ENCODE measurements at places on chromosomes 2 and 18.

DNA sequence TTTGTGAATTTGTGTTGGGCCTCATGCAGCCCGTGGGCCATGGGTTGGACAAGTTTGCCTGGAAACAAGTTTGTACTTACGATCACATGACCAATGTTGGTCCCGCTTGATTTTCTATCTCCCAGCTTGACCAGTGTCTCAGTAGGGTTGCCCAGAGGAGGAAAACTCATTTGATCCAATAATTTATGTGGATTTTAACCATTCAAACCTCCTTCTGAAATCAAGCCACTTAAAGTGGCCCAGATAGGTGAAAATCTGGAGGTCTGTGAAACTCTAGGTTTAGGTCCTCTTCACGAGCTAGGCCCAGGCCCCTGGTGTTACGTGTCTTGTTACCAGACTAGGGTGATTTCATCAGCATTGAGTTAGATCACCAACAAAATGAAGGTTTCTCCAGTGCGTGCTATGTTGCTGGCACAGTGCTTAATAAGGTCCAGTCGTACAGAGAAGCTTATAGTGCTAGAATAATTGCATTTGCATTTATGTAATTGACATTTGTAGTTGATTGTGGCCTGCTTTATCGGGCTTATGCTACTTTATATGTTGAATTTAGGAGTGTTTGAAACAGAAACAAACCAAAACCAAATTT lies 4.4 kb downstream of the ACTR2 start:
- DNase-seq, result no peak

DNA sequence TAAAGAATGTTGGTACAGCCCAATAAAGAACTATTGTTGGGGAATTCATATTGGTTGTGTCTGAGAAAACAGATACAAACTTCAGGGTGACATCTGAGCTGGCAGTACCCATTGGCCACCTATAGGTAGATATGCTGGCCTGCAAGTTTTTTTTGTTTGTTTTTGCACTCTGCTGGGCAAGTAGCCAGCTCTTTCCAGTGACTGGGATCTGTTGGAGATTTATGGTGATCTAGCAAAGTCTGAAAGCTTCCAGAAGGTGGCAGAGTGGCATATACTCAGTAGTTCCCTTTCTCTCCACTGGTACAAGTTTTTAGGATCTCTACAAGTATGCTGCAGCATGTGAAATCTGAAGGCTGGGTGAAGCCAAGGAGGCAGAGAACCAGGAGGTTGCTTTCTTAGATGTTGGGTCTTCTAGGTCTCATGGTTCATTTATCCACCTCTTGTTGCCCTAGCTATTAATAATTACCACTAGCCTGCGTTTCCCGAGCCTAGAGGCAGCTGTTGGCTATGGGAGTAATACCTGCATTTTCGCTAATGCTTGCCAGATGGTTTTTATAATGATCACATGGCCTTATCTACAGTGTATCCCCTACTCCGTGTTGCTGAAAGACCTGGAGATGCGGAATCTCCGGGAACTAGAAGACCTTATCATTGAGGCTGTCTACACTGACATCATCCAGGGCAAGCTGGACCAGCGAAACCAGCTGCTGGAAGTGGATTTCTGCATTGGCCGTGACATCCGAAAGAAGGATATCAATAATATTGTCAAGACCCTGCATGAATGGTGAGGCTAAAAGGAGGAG lies 9.5 kb downstream of the COPS7B start:
- DNase-seq, result no peak

GRCh38 chr2:196482119-196483065 lies 157.1 kb upstream of the CCDC150 start:
- DNase-seq, result no peak

DNA sequence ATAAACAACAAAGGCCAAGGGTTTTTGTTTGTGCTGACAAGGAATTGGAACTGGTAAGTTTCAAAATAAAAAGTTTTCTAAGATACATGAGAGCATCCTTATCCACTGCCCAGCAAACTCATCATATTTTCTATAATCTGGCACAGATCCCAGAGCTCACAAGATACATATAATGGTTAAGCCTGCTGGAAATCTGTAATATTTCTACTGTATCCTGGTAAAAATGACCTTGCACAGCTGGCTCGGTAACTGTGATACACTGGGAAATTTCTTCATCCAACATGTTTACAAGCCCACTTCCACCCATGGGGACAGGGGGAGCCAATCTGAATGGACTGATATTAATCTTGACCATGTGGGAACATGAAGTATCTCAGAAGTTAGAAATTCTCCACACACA lies 425.4 kb upstream of the MMADHC start:
- DNase-seq, result no peak

GRCh38 chr2:179565807-179566206 lies 295.6 kb downstream of the ZNF385B start:
- no peak for DNase-seq

- peak; percentile 77 for DNase-seq
Observed at GRCh38 chr2:23422089-23423061, 37.4 kb downstream of the KLHL29 start.

GRCh38 chr18:76426737-76427305 lies 68.2 kb downstream of the ZNF516 start:
- peak; percentile 75 for DNase-seq

DNA sequence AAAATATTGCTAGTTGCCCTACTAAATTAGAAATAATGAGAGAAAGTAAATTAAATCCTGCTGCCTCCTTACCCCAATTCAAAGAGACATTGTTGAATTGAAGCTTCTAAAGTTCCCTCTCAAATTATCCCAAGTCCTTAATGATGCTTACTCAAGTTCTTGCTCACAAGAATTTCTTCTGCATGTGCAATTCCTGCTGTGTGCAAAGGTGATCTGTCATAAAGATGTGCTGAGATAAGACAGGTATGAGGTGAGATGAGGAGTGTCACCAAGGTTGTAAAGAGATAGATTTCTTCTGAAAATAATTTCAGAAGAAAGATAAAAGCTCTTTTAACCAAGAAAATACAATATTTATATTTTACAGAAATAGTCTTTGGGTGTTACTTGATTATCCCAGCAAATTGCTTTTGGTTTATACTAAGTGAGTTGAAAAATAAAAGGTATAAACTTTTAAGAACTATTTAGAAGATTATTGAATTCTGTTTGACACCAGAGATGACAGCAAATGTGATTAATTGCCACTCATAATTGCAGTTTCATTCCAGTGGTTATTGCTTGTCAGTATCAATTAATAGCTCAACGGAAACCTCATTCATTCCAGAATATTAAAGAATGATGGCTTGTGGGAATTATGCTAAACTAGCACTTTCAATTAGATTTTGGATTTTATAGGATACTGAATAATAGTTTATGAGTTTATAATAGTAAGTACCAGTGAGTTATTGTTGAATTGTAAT lies 674.3 kb downstream of the STK39 start:
- no peak for DNase-seq

DNA sequence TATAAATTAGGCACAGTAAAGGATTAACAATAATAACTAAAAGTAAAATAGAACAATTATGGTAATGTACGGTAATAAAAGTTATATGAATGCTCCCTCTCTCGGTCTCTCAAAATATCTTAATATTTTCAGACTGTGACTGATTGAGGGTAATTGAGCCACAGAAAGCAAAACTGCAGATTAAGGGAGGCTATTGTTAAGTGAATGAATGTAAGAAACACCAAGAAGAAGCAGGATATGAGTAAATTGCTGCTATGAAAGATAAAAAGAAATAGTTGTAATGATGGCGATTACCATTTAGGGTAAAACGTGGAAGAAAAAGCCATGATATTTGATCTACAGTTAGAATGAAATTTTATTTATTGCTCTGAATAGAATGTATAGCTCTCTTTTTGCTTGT lies 24.1 kb downstream of the GULP1 start:
- DNase-seq, result no peak

DNA sequence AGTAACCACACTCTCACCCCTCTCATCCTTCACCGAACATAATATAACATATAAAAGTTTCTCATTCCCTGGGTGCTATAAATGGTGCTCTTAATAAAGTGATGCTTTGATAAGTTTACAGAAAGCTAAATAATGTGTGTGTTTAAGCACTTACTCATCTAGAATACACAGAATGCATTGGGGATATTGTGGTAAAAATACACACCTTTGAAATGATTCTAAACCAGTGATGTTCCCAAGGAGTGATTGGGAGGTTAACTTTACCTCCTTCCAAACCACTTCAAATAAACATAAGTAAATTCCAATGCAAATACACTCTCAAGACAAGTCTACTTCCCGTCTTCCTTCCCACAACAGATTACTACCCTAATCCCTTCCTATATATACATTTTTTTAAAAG lies 85.3 kb upstream of the TWSG1 start:
- DNase-seq, result no peak

DNA sequence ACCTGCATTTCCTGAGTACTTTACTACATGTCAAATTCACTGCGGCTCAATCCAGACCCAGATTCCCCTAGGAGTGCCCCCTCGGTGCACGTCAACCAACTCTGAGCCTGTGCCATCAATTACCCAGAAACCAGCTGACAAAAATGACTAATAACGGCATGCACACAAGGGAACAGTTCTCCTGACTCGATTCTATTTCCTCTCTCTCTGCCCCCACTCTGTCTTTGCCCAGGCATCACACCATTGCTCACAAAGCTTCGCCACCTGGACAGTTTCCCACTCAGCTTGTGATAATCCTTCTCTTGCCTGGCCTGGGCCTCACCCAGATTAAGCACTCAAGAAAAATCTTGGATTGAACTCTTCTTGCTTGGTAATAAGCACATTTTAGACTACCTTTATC lies 115.3 kb upstream of the NDUFV2 start:
- no peak for DNase-seq

GRCh38 chr18:6249170-6249569 lies 165.5 kb downstream of the L3MBTL4 start:
- DNase-seq, result no peak

- DNase-seq, result no peak
Observed at GRCh38 chr2:175009917-175010621, 4.9 kb upstream of the CHN1 start.

DNA sequence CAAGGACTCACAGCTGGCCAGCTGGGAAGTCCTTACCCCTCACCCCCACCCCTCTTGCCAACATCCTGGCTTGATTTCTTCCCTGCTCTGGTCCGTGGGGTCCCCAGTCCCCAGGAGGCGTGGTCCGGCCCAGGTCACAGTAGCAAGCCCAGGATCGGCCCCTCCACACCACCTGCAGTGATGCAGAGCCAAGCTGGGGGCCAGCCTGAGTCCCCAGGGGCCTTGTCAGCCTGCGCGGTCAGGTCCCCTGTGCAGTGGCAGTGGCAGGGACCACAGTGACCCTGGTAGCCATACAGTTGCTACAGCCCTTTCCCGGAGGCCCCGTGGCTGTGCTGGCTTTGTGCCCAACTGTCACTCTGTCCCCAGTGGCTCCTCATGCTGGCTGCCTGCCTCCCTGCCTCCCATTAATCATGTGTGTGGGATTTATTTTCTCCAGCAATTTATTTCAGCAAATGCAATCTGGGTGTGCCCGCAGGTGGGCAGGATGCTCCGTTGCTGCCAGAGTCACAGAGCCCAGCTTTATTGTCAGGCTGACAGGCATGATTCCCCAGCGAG lies 8.8 kb upstream of the PRSS56 start:
- no peak for DNase-seq

DNA sequence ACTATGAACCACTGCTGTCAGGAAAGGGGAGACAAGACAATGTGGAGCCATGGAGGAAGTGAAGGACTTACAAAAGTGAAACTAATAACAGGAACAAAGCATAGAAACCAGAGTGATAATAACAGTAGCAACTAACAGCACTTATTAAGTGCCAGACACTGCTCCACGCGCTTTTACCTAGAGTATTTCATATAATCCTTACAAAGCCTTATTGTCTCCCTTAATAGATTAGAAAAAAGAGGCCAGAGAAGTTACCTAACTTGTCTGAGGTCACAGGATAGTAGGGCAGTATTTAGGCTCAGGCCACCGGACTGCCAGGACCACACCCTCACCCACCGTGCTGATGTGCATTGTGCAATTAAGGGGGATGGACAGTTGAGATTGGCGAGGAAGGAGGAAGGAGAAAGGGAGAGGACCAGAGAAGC lies 98.6 kb upstream of the NFU1 start:
- DNase-seq, result no peak

DNA sequence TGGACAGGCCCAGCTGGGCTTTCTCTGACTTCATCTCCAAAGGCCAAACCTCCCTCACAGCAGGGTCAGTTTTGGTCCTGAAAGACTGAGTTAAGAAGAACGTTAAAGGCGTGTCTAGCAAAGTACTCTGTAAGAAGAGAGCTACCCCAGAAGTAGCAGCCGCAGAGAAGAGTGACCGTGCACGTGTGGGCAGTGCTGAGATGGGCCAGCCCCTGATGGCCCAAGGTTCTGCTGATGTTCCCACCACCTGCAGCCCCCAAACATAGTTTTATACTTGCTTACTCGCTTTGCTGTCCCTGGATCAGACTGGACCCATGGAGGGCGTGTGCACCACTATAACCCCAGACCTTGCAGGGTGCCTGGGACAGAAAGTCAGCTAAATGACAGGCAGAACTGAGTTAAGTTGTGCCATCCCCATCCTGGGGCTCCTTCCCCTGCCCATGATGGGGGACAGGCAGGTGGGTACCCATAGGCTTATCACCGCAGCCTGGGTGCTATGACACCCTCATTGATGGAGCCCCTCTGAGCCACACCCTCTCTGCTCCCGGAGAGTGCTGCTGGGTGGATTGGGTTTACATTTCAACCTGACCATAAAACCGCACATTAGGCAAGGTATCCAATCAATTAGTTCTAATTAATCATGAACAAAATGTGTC lies 367.3 kb upstream of the HS6ST1 start:
- DNase-seq, result peak; percentile 31

DNA sequence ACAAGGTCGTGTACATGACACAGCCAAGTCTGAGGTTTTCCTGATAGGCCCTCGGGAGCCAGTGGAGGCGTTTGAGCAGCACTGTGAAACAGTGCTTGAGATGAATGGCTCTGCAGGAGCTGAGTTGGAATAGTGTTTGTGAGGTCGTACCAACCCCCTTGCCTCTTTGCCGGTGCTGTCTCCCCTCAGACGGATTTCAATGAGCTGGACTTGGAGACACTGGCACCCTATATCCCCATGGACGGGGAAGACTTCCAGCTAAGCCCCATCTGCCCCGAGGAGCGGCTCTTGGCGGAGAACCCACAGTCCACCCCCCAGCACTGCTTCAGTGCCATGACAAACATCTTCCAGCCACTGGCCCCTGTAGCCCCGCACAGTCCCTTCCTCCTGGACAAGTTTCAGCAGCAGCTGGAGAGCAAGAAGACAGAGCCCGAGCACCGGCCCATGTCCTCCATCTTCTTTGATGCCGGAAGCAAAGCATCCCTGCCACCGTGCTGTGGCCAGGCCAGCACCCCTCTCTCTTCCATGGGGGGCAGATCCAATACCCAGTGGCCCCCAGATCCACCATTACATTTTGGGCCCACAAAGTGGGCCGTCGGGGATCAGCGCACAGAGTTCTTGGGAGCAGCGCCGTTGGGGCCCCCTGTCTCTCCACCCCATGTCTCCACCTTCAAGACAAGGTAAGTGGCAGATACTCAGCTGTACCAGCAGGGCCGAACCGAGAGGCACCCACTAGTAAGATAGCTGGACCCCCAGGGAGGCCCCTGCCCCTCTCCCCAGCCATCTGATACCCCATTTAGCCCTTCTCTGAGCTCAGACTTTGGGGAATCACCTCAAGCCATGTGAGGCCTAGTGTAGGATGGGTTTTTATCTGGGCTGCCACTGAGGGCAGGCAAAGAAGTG lies 83.1 kb downstream of the EPAS1 start:
- DNase-seq, result no peak
